ENCODE measurements at places on chromosomes 2 and 18. TPM values are rescaled to one million over a fixed set of nuclear protein-coding genes. Genes with fewer than 3 reads are reported as not detected.
A peak's percentile ranks its signal among the peaks of the same experiment; 100 is the strongest.

The ANKRD30B gene
- total RNA-seq = not detected

The SERPINB7 gene
- not detected for total RNA-seq

The TRAPPC8 gene
- total RNA-seq = 49.9 TPM

DNA sequence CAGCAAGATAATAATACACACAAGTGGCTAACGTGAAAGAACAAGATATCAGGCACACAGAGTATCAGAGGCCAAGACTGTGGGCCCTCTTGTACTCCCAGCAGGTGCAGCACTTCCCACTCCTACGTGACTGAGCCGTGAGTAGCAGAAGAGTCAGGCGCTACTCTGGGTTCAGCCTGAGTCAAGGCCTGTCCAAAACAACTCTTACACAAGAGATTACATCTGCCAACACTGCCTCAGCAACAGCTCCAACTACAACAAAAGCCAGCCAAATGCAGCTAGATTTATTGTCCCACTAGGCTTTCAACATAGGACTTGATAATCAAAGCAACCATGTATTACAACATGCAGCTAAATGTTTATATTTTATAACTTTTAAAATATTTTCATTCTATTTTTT is 56.2 kb downstream of the ITSN2 start:
- no peak for DNase-seq

- DNase-seq = no peak
These were observed 6.0 kb upstream of the BMP10 start for GRCh38 chr2:68877079-68877772.

GRCh38 chr18:46588971-46589660 is 67.9 kb downstream of the LOXHD1 start:
- DNase-seq = peak; percentile 24

DNA sequence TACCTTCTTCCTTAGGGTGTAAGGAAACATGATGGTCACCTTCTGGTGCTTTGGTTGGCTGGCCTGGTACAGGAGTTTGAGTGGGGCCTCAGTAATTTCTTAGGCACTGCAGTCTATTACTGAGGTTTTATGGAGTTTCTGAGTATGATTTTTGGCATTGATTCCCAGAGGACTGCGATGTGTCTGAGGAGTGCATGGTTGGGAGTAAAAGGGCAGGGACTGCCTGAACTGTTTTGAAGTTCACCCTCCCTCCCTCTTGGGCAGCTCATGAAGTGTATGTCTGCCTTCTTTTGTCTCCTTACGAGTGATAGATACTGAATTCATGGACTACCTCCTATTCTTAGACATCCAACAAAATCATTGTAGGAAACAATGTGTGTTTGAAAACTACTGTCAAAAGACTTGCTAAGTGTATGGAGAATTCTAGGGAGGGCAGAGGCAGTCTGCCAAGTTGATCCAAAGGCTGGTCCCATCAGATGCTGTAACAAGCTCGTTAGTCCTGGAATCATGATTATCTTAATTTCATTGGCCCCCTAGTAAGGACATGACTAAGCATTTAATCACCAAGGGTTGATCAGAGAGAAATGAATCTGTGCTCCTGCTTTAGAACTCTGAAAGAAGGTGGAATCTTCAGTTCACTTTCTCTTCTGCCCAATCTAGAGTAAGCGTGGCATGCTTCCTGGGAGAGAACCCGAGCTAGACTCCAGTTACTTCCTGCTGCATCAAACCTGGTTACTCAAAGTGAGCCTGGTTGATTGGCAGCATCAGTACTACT is 26.5 kb downstream of the LYPD6B start:
- no peak for DNase-seq

- no peak for DNase-seq
These were observed at the start of gene ACTG2 for GRCh38 chr2:73892631-73893329. Gene ACTG2 (plus strand): TSS chr2:73893008. CDS start chr2:73901312, 8,304 bp downstream.

- DNase-seq = no peak
These were observed 97.1 kb upstream of the MAP4K3 start for GRCh38 chr2:39534095-39534711.

- DNase-seq = no peak
These were observed 259.1 kb downstream of the TXNL1 start for GRCh38 chr18:56379256-56379655.

GRCh38 chr18:39549144-39549543 is 1983.5 kb upstream of the CELF4 start:
- no peak for DNase-seq

GRCh38 chr2:102803041-102803896 is 41.4 kb downstream of the TMEM182 start:
- no peak for DNase-seq

DNA sequence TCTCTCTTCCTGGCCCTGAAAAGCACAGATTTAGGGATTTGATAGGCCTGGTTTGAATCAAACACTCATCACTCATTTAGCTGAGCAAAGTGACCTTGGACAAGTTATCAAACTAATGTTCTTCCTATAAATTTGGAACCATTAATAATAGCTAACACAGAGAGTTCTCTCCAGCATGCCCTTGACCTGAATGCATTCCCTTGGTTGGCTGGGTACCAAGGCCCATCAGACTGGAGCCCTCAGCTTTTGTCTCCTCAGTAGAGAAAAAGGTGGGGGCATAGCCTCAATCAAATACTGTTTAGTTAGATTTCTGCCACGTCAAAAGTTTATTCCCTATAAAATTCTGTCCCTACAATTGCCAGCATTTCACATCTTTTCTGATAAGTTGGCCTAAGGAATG is 13.8 kb upstream of the MRPL19 start:
- no peak for DNase-seq

- DNase-seq = peak; percentile 37
These were observed 257.3 kb downstream of the GLI2 start for GRCh38 chr2:120992791-120993555.

All from H1 (cell line).